ENCODE measurements at places on chromosomes 2 and 18.

GRCh38 chr2:55103046-55103445, 52.8 kb upstream of the RTN4 start:
- DNase-seq: no peak

DNA sequence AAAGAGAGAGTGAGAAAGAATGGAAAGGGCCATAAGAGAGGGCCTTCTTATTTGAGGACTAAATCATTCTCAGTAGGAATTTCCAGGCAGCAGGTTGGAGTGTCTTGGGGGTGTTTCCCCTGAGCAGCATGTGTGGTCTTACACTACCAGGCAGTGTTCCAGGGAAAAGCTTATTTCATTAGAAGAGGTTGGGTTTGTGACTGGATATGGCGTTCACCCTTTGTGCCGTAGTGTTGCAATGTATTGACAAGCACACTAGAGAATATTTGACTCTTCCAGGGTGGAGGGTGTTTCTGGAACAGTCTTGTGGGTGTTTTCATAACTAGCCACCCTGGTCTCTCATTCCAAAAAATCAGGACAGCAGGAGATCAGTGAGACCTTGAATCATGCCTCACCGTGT, 105.5 kb downstream of the NRP2 start:
- no peak for DNase-seq

GRCh38 chr2:47119001-47119400, 36.1 kb downstream of the STPG4 start:
- DNase-seq: no peak

- DNase-seq: no peak
These were observed 154.2 kb downstream of the ATAD2B start for GRCh38 chr2:23772684-23773083.

DNA sequence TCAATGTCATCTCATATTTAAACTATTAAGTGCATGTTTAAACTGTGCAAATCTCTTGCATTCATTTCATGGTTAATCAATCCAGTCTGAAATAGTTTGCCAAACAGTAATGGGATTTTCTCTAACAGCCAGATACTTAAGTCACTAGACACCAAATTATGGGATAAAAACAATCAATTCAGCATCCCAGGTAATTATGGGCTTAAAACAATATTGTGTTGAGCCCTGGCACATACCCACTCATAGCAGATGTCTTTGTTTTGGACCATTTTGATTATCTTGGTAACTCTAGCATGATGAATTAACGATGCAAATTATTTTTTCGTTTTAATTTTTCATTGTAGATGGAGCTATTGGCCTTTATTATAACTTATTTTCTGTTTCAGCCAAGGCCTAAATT, 118.5 kb upstream of the CD302 start:
- DNase-seq: no peak

DNA sequence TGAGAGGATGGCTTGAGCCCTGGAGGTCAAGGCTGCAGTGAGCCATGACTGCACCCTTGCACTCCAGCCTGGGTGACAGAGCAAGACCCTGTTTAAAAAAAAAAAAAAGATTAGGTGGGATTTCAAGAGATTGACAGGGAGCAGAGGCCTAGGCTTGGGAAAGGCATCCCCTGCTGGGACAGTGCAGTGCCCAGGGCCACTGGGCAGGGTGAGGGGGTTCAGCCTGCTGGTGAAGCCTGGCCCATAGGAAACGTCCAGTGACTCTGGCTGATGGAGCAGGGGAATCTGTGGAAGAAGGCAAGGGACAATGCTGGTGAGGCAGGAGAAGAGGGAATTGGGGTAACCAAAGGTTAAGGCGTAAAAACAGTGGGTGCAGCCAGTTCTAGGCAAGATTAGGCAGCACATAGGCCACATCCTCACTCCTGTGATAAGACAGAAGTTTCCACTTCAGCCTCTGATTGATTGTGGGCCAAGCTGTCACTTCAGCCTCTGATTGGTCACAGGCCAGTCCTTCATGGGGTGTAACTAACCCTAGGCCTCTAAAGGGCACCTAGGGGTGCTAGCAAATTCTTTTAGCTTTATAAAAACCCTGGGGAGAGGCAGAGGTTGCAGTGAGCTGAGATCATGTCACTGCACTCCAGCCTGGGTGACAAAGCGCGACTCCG, 128.6 kb downstream of the MSH2 start:
- no peak for DNase-seq

DNA sequence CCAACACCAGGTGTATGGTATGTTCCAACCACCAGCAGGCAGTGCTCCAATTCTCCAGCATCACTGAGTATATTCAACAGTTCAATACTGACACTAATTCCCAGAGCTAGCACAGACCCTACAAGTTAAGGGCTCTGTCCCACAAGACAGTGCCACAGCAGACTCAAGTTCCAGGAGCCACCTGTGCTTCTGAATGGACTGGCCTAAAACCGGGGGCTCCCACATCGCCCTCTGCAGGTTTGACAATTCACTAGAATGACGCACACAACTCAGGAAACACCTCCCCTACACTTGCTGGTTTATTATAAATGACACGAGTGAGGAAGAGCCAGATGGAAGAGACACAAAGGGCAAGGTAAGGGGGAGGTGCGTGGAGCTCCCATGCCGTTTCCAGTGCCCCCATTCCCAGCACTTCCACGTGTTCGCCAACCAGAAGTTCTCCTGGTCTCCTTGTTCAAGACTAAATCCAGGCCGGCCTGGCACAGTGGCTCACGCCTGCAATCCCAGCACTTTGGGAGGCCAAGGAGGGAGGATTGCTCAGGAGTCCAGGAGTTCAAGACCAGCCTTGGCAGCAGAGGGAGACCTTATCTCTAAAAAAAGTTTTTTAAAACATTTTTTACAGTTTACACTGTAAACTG, 12.2 kb upstream of the ATP6V1B1 start:
- DNase-seq: no peak

DNA sequence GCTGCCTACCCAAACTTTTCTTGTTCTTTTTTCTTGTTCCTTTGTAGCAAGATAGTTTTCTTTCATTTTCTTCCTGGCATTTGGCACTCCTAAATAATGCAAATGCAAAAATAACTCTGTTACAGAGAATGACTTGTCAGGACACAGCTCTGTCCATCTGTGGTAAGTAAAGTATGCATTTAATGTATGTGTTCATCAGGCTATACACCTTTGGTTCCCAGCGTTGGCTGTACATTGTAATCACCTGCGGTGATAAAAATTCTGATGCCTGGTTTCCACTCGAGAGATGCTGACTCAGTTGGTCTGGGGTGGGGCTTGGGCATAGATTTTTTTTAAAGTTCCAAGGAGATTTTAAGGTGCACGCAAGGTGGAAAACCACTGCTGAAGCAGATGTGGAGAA, at the start of gene SERPINB13:
Gene SERPINB13, plus strand, starts transcription at position 378 of the 400 bp plus-strand sequence. CDS start 1,325 bp downstream, outside the sequence.
- DNase-seq: no peak

- no peak for DNase-seq
These were observed 53.0 kb downstream of the KCNG2 start for GRCh38 chr18:79850731-79851130.

DNA sequence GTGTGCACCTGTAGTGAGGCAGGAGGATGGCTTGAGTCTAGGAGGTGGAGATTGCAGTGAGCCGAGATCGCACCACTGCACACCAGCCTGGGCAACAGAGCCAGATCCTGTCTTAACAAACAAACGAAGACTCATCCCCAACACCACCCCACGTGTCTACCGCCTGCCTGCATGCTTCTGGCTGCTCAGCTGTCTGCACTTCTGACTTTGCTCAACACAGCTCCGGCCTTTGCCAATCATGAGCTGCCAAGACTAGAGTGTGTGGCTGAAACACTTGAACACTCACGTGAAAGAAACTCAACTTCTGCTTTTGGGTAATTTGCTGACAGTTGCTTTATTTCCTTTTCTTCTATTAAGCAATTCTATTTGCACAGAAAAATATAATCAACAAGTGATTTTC, 32.1 kb upstream of the SP3 start:
- no peak for DNase-seq

- DNase-seq: no peak
These were observed 6.9 kb downstream of the CREG2 start for GRCh38 chr2:101380376-101380775.

DNA sequence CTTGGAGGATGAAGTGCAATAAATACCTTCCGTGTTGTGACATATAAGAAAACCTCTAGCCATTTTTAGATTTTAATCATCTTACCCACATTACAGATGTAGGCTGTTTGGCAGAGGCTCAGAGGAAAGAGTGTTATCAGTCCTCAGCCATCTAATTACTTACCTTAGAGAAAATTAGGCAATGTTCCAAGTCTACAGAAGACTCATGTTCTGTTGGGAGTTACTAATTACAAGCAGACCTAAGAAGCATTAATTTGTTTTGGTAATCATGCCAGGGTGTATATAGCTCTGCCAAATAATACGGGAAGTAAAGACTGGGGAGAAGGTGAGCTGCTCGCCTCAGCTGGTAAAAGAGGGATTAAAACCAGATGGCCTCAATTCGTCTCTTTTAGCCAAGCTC, 125.8 kb upstream of the PGAP1 start:
- DNase-seq: no peak

DNA sequence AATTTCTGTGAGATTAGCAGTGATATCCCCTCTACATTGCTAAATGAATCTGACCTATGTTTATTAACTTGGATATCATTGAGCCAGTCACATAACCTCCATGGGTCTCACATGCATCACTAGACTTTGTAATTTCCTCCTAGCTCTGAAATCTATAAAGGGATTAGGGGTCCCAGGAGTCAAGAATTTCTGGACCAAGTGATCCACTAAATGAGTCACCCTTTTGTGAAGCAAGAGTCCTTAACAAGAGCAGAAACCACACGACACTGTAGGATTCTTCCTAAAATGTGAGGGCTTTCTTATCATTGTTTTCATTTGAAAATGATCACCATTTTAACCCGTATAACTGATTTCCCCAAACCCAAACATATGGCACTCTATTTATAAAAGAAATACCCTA, 90.3 kb downstream of the DHRS9 start:
- DNase-seq: no peak

DNA sequence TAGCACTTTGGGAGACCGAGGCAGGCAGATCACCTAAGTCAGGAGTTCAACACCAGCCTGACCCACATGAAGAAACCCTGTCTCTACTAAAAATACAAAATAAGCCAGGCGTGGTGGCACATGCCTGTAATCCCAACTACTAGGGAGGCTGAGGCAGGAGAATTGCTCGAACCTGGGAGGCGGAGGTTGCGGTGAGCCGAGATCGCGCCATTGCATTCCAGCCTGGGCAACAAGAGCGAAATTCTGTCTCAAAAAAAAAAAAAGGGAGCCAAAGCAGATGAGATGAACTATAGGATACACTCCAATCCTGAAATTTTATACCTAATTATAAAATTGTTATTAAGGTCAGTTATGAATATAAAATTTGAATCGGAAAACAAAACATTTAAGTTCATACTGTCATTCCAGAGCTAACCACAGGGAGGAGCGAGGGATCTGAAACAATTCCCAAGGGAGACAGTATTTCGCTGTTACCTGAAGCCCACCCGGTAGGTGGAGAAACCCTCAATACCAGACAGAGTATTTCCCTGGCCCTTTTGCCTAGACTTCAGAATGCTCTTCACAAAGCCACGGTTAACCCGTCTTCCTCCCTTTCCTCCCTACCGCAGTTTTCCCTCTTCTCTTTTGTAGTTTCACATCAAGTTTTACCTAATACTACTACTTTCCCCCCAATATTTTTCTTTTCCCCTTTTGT, 1.4 kb downstream of the PPM1G start:
- DNase-seq: no peak

- DNase-seq: no peak
These were observed 440.5 kb upstream of the TCF4 start for GRCh38 chr18:56028514-56028913.

DNA sequence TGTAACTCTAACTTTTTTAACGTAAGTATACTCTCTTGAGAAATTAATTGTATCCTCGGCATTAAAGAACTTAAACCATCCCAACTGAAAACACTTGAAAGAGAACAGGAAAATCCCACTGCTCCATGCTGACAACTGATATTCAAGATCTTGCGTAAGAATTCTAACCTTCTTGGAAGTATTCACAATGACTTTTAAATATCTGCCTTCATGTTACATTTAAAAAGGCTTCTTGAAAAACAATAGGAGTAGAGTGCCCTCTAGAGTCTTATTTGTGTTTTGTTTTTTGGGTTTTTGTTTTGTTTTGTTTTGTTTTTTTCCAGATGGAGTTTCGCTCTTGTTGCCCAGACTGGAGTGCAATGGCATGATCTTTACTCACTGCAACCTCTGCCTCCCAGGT, 65.4 kb upstream of the DNAJC10 start:
- DNase-seq: no peak

- no peak for DNase-seq
These were observed 824 bp upstream of the ZNF638 start for GRCh38 chr2:71330585-71331330.

GRCh38 chr2:216692636-216693413, 2.5 kb downstream of the IGFBP5 start:
- DNase-seq: peak; percentile 18

DNA sequence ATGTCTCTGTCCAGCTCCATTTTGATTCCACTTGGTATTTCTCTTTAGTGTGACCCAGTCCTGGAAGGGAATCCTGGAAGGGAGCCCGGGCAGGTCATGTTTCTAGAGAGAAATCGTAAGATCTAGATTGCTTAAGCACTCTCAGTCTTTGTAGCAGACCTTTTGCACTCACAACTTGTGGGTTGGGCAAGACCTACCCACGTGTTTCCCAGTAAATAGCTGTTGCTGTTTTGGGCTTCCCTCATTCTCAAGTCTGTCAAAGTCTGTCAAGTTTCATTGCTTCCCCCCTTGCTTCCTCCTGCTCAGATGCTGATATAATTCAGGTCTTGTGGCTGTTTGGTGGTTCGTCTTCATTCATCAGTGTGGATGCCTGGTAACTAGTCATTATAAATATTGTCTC, 17.4 kb upstream of the NEMP2 start:
- DNase-seq: no peak

GRCh38 chr2:236587861-236588815, 18.5 kb downstream of the ACKR3 start:
- DNase-seq: no peak

DNA sequence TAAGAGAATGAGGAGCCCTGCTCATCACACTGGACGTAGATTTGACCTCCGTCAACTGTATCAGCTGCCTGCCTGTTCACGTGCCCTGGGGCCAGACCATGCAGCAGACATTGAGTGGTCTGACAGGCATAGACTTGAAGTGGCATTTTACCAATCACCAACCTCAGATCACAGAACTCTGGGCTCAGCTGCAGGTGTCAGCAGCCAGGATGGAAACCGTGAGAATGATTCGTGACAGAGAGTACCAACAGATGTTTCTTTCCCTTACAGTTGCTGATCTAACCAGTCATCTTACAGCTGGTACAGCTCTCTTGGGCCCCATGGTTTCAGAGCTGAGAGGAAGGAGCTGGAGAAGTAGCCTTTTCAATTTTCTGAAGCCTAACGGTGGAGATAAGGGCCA, 148.9 kb downstream of the EN1 start:
- no peak for DNase-seq

- no peak for DNase-seq
These were observed 148.9 kb downstream of the TCF4 start for GRCh38 chr18:55439056-55439455.

GRCh38 chr2:100242476-100242875, 79.8 kb downstream of the LONRF2 start:
- no peak for DNase-seq

- no peak for DNase-seq
These were observed 15.2 kb upstream of the GALM start for GRCh38 chr2:38650717-38651116.

GRCh38 chr2:19687017-19687659, 214.6 kb downstream of the TTC32 start:
- no peak for DNase-seq

- DNase-seq: no peak
These were observed 148.4 kb downstream of the DOCK10 start for GRCh38 chr2:224893848-224894247.

All from activated CD8-positive, alpha-beta memory T cell treated with anti-CD3 and anti-CD28 coated beads for 1 hour (primary cell).